C1 segment of cervical spinal cord (tissue), 14 donors: ENCODE measurements at places on chromosomes 2 and 18.

- no peak for DNase-seq
Measured at GRCh38 chr2:143754742-143755141, 625.5 kb downstream of the ARHGAP15 start.

DNA sequence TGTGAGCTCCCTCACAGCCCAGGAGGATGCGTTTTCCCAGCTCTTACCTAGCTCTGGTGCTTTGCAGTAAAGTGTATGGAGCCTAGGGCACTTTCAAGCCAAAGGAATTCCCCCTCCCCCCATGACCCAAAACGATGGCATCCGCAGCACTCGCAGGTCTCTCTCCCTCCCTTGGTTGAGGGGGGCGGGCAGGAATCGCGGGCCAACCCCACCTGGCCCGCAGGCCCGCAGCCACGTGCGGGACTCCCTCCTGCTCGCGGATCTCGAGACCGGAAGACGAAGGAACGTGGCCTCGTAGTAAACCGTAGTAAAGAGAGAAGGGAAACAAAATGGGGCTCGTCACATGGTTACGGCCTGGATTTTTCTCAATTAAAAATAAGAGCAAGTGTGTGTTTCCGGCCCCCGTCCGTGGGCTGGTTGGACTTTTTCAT, 8.5 kb downstream of the IRS1 start:
- no peak for DNase-seq

DNA sequence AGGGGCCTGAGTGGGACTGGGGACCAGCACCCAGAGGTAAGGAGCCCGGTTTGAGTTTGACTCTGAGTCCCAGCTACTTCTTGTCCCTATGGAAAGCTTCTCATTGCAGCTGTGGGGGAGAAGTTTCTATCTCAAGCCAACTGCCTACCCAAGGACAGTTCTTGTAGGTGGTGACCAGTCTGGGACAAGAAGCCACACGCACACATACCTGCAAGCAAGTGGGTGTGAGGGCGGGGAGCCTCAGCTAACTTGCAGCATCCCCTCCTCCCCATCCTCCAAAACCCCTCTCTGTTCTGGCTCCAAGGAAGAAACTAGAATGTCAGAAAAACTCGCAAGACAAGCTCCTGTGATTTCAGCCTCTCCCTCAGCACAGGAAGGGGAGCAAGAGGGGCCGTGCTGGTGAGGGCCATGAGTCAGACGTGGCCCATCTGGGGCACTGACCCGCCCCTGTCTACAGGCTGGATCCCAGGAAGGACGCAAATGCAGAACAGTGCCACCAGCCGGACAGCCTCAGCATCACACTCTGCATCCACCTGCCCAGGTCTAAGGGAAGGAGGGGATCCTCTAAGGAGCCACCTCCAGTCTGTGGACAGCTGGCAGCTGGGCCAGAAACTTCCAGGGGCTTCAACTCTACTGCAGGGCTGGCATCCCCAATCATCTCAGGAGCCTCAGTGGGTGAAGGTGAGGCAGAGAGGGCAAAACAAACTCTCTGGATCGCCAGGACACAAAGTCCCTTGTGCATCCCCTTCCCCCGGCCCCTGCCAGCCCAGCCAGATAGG, 103.4 kb downstream of the TNS1 start:
- no peak for DNase-seq

DNA sequence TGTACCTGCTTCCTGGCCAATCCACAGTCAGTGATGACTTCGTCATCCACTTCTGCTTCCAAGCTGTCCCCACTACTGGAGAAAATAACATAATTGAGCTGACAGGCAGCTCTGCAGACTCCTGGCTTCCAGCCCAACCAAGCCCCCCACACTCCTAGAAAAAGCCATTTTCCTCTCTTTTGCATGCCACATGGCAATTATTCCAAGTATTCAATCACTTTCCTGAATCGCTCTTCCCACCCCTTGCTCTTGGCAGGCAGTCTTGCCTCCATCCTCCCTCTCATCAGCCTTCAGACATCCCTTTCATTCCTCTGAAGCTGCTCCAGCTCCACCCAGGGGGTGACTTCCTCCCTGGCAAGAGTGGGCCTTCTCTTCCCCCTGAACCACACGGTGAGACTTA, 14.3 kb upstream of the ST8SIA5 start:
- no peak for DNase-seq

DNA sequence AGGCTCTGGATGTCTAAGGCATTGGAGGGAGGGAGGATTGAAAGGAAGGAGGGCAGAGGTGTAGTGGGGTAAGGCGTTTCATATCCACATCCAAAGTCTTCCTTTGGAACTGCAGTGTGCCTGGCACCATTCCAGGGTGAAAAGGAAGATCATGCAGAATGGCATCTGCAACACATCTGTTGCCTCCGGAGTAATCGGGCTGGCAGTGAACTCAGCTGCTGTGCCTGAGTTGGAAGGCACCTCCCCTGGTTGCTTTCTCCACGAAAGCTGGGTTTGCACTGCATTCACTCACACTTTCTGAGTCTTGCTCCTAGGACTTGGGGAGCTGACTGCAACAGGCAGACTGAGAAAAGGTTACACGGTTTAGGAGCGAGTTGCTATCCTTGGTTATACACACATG, 30.3 kb upstream of the SEC11C start:
- DNase-seq = no peak

DNA sequence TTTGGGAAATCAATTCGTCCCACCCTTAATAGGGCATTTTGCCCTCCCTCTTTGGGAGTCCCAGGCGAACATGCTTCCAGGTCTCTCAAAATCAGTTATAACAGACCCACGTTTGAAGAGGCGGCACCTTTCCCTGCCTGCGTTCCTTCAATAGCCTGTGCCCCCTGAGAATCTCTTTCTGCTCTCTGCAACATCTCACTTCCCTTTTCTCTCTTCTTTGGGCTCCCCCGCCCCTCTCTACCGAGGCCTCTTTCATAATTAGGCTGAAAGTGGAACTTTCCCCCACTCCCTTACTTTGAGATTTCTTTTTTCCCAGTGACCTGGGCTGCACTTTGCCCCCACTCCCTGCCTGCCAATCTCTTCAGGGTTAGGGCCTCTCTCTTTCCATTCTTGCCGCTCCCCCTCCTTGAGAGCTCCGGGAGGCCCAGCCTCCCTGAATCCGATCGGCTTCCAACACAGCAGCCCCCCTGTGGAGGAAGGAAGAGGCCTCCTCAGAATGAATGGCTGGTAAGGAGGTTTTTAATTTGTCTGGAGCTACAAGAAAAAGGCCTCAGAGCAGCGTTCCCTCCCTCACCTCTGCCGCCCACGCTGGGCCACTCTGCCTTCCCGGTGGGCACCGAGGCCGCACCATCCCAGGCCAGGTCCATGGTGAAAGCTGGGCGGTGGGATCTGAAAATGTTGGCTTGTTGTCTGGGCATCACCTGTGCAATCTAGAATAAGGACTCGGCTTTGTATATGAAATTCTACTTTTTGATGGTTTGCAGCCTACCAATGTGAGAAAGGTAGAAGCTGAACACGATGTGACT, 162.6 kb upstream of the SIX3 start:
- DNase-seq = no peak

DNA sequence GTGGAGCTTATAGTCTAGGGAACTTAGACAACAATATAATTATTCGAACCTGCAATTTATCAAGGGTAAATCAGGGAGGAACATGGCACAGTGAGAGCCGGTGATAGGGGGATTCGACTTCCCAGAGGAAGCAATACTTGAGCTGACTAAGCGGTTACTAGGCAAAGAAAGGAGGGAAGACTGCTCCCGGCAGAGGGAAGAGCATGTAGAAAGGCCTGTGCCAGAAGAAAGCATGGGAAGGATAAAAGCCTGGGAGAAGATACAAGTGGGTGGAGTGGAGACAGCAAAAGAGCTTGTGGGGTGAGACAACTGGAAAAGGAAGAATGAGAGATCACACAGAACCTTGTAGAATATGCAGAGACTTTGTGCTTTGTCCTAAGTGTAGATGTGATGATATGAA, 93.3 kb downstream of the MARCHF4 start:
- DNase-seq = no peak
